H7 (cell line): ENCODE measurements at places on chromosomes 6 and 20.

DNA sequence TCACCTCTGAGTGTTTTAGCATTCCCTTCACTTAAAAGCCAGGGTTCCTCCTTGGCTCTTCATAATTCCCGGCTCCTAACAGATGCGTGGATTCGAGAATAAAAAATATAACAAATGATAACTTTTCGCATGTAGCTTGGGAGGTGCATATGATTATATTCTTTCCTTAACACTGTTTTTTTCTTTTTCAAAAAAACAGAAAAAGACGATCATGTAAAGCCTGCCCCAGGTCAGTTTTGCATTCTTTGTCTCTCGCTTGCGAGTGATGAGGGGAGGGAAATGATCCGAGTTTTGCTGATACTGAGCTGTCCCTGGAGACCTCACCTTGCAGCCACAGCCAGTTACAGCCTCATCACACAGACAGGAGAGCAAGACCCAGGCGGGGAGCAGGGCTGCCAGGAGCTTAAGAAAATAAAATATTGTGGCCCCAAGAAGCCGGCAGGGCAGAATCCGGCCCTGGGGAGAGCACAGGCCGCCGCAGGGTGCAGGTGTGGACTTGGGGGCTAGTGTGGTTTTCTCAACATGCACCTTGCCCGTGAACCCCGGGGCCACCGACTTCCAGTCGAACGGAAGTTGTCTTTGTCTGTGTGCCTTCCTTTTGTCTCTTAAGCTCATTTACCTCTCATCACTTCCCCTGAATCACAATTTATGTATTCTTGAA is 301.8 kb downstream of the TAF4 start:
- DNase-seq, result no peak

DNA sequence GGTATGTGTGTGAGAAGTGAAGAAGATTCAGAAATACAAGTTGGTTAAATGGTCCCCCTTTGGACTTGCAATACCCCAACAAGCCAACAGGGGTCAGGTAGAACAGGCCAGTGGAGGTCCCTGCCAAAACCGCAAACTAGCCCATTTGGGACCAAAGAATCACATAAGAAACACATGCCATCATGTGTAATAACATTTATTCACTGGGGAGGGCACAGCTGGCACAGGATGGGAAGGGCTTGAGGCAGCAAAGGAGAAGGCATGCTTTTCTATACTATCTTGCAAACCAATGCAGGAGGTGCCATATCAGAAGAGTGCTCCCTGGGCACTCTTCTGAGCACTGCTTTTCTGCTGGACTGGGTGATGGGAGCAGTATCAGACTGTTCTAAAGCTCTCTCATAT is 116.1 kb upstream of the TRAF3IP2 start:
- DNase-seq, result peak; percentile 62

- DNase-seq, result no peak
These were observed 166.8 kb upstream of the FOXQ1 start for GRCh38 chr6:1144842-1145767.

DNA sequence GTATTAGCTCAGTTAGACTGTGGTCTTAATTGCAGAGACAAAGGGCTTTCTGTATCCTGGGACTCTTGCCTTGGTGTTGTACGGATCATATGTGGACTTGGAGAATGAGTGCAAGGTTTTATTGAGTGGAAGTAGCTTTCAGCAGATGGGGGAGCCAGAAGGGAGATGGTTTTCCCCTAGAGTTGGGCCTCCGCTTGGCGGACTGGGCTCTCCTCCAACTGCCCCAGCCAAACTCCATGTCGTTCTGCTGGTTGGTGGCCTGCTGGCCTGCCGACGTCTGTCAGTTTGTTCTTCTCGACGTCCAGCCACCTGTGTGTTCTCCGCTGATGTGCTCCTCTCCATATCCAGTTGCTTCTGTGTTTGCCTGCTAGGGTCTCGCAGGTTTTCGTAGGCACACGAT is 189.5 kb upstream of the FLRT3 start:
- DNase-seq, result no peak

DNA sequence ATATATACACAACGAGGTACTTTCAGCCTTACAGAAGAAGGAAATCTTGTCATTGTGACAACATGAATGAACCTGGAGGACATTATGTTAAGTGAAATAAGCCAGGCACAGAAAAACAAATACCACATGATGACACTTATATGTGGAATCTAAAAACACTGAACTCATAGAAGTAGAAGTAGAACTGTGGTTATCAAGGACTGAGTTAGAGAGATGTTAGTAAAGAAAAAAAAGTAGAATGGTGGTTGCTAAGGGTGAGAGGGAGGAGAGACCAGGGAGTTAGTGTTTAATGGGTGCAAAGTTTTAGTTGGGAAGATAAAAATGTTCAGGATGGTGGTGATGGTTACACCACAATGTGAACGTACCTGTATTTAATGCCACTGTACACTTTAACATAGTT is 4.8 kb upstream of the STX11 start:
- DNase-seq, result no peak

DNA sequence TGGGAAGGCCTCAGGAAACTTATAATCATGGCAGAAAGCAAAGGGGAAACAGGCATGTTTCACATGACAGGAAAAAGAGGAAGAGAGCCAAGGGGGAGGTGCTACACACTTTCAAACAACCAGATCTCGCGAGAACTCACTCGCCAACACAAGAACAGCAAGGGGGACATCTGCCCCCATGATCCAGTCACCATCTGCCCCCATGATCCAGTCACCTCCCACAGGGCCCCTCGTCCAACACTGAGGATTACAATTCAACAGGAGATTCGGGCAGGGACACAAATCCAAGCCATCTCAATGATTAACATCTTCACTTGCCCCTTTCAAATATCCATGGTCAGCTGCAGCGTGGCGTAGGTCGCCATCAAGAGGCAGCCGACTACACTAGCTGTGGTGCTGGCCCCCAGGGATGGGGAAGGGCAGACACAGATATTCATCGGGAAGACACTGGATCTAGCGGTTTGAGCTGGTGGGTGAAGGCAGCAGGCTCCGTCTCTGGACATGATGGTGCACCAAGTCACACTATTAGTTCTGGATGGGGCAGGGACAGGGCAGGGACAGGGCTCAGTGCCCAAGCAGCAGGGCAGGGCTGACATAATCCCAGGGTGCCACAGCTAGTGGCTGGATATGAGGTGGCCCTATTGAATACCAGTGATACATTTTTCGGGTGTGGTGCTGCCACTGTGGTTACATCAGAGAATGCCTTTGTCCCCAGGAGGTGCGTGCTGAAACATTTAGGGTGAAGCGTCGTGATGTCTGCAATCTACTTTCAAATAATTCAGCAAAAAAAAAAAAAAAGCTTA is 31.6 kb downstream of the TUBB2B start:
- DNase-seq, result peak; percentile 65

- DNase-seq, result no peak
These were observed 180.3 kb downstream of the CDH26 start for GRCh38 chr20:60138256-60139220.

- no peak for DNase-seq
These were observed 9.0 kb upstream of the KCNQ2 start for GRCh38 chr20:63481503-63481902.

GRCh38 chr6:33075568-33076405 is at the start of gene HLA-DPB1:
TSS of gene HLA-DPB1 (plus strand) at chr6:33075990. CDS start at chr6:33076042, 52 bp downstream.
- DNase-seq, result peak; percentile 36

- no peak for DNase-seq
These were observed 17.7 kb downstream of the MYLIP start for GRCh38 chr6:16146527-16146955.

- peak; percentile 88 for DNase-seq
These were observed 7.1 kb downstream of the XKR7 start for GRCh38 chr20:31974951-31975487.

GRCh38 chr6:20302702-20303251 is 90.5 kb upstream of the MBOAT1 start:
- DNase-seq, result no peak

DNA sequence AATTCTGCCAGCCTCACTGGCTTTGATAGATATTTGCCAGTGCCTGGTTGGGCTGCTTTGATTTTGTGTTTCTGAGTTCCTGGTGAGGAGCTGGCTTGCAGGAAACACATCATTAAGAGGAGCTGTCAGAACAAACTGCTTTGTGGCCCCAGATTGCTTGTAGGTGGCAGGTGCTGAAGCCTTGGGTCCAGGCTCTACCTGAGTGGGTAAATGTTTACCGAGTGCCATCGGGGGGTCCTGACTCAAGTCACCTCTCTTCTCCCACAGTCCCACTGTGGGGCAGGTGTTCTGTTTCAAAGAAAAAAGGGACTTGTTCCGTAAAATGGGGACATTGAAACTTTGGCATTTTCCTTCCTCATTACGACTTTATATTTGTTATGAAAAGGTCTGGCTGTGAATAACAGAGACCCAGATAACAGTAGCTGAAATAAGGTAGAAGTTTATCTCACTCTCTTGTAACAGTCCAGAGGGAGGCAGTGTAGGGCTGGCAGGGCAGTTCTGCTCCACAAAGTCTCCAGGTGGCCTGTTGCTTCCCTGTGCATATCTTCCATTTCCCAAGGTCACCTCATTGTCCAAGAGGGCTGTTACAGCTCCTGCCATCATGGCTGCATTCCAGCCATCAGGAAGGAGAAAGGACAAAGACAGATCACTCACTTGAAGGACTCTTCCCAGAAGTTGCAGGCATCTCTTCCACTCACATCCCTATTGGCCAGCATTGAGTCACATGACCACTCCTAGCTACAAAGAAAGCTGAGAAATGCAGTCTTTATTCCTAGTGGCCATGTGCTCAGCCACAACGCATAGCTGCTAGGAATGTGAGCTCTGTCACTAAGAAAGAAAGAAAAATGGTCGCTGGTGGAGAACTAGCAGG is 149.9 kb upstream of the KCNG1 start:
- DNase-seq, result peak; percentile 30

DNA sequence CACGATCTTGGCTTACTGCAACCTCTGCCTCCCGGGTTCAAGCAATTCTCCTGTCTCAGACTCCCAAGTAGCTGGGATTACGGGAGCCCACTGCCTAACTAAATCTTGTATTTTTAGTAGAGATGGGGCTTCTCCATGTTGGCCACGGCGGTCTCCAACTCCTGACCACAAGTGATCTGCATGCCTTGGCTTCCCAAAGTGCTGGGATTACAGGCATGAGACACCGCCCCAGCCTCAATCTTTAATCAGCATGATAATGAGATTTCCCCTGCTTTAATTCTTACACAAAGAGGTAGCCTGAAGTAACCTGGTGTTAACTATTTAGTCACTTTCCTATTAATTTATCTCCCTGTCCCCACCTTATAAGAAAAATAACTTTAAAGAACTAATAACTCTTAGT is 31.3 kb upstream of the TRDN start:
- no peak for DNase-seq

GRCh38 chr20:38167851-38168760 is 3.0 kb upstream of the TGM2 start:
- no peak for DNase-seq

DNA sequence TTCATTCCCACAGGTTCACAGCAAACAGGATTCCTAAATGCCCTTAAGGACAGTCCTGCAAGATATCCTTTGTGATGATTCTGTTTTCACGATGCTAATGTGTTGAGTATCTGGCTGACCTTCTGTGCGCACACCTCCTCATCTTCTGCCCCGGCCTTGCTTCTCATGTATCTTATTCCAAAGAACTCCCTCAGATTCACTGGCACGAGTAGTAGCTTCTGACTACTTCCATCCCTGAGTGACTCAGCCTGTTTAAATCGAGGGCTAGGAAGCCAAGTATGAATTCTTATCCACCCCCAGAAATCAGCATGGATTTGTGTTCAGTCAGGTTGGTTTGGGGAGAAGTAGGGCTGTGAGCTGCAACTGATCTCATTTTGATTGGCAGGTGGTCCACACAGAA is 190.2 kb upstream of the SNX9 start:
- DNase-seq, result no peak

- DNase-seq, result peak; percentile 83
These were observed 89.2 kb downstream of the RSPH3 start for GRCh38 chr6:158910484-158911440.

DNA sequence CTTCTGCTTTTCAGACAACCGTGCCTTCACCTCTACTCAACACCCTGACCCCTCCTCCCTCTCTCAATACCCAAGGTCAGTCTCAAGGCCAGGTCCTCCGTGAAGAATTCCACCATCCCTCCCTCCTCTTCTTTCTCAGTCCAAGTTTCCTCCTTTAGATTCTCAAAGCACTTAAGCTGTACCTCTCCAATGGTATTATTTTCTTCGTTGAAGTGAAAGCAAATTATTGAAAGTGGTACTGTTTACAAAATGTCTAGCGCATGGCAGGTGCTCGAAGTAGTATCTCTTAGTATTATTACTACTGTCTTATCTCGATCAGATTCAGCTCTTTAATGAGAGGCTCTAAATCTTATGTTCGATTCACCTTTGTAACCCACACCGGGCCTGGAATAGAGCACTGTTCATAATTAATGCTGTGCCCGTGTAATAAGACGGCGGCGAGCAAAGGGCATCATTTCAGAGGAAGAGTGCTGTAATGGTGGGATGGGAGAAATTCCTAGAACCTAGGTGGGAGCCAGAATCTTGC is 593 bp upstream of the RALGAPB start:
- no peak for DNase-seq

DNA sequence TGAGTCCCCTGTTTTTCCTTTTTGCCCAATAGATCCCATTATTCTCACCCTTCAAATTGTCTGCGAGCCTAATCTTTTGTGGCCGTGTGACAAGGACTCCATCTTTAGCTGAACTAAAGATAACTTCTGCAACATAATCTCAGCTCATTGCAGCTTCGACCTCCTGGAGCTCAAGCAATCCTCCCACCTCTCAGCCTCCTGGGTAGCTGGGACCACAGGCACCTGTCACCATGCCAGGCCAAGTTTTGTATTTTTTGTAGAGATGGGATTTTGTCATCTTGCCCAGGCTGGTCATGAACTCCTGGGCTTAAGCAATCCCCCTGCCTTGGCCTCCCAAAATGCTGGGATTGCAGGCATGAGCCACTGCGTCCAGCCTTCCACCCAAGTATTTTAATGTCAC is 161.0 kb downstream of the GJA1 start:
- no peak for DNase-seq
